ENCODE measurements at places on chromosomes 2 and 18.

GRCh38 chr2:73284296-73285158 lies at the start of gene FBXO41:
Gene FBXO41, minus strand, starts transcription at chr2:73284478. Its CDS starts 14,848 bp downstream, at chr2:73269630.
- peak; percentile 88 for DNase-seq

DNA sequence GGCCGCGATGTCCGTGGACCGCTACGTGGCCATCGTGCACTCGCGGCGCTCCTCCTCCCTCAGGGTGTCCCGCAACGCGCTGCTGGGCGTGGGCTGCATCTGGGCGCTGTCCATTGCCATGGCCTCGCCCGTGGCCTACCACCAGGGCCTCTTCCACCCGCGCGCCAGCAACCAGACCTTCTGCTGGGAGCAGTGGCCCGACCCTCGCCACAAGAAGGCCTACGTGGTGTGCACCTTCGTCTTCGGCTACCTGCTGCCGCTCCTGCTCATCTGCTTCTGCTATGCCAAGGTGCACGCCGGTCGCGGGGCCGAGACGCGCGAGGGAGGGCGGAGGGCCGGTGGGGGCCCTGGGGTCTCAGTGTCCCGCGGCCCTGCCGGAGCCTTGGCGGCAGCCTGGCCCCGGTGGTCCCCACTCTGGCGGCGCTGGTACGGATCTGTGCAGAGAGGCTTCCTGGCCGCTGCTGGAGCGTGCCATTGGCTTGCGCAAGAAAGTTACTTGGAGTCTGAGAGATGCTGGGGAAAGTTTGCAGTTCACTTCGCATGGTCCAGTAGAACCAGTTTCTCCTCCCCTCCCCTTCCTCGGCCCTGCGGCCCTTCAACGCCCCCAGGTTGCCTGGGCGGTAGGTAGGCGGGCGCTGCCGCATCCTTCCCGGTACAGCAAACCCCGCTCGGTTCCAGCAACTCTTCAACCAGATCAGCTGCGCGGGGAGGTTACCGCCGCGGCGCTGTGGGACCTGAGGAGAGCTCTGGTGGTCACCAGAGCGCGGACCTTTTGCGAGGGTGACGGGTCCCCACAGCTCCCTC lies 1.5 kb downstream of the GALR1 start:
- no peak for DNase-seq

DNA sequence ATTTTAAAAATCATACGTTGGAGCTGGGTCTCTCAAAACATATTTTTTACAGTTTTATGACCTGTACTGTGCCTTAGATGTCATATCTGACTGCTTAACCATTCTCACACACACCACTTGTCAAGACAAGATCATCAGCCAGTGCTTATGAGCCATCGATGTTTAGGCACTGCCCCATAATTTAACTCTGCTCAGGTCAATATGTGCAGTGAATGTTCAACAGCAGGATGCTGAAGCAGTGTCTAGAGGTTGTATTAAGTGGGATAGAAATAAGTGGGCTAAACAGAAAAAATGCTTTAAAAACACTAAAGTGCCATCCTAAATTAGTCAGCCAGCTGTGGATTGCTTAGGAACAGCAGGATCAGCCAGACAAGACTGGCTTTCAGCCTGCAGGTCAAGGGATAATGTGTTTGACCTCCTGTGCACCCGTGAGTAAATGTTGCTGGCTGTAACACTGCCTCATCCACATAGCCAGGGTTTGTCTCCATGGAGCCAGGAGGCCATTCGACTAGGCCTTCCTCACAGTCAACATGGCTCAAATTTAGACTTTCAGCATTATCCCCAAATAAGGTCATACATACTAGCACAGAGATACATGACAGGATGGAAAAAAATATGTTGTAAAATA lies 139.0 kb upstream of the NXPH2 start:
- DNase-seq: no peak

DNA sequence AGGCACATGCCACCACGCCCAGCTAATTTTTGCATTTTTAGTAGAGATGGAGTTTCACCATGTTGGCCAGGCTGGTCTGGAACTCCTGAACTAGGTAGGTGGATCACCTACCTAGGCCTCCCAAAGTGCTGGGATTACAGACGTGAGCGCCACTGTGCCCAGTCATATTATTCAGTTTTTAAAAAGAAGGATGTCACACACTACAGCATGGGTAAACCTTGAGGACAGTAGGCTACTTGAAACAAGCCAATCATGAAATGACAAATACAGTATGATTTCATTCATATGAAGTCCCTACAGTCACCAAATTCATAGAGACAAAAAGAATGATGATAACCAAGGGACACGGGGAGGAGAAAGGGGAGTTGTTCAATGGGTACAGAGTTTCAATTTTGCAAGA lies 31.1 kb upstream of the ARHGEF4 start:
- DNase-seq: no peak

DNA sequence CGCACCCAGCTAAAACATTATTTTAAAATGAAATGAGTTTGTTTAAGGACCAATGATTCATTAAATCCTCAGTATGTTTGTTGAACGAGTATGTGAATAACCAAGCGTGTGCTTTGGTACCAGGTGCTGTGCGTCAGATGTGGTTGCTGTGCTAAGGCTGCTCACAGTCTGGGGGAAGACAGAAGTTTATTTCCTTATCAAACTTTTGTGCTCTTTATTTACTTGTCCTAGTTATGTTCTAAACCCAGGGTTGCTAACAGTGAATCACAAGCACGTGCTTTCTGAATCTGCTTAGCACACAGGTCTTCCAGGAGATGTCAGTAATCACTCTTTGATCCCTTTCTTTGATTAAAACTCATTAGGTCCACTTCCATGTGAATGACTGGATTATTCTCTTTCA lies 37.0 kb downstream of the RAPGEF4 start:
- DNase-seq: no peak

- DNase-seq: no peak
Observed at GRCh38 chr2:18788592-18788991, 199.2 kb upstream of the NT5C1B start.

- no peak for DNase-seq
Observed at GRCh38 chr2:170820757-170821530, 4.3 kb downstream of the GAD1 start.

DNA sequence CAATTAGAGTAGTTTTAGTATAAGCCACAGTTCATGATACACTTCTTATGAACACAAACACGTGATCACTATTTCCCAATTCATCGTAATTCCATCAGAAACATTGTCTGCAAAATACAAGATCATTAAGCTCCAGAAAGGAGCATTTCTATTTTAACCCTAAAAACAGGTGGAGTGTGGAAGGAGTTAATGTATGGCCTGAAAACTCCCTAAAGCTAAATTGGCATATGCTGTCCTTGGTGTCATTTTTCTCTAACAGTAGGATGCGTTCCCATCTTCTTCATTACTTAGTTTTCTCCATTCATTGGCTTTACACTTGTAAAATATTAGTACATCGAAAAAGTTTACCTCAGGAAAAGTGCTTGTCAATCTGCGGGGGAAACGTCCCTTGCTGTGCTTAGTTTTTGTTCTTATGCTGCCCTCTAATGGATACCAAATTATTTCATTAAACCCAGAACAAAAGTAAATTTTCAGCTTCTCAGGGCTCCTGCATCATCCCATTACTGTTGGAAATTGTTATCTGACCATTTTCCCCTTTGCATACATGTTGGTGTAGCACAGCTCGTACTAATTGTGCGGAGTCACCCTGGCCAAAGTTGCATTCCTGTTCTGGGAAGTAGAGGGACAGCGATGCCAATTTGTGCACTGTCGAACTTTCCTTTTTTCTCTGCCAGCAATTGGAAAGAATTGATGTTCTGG lies 153.4 kb downstream of the GPD2 start:
- DNase-seq: no peak

DNA sequence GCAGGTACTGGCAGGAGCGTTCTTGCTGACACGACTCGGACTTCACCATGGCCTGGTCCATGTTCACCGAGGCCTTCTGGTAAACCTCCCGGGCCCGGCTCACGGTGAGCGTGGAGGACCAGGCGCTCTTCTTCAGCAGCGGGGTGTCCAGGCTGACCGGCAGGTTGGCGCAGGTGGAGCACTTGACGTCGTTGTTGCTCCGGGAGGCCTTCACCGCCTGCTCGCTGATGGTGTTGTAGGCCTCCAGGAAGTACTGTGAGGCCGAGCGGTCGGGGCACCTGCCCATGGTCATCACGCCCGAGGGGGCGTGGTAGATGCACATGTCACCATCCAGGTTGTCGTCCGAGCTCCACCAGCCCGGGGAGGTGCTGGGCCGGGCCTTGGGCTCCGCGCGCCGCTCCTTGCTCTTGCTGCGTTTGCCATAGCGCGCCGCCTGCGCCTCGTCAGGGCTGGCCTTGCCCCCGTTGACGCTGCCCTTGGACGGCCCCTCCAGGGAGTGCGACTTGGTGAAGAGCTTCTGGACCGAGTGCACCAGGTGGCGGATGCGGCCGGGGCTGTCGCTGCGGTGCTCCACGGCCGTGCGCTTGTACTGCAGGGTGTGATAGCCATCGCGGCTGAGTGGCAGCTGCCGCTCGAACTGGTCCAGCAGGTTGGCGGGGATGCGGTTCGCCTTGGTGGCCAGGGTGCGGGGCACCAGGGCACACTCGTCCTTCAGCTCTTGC lies 429.3 kb downstream of the TGIF1 start:
- no peak for DNase-seq

- DNase-seq: no peak
Observed at GRCh38 chr2:240455272-240455646, 19.8 kb downstream of the GPC1 start.

DNA sequence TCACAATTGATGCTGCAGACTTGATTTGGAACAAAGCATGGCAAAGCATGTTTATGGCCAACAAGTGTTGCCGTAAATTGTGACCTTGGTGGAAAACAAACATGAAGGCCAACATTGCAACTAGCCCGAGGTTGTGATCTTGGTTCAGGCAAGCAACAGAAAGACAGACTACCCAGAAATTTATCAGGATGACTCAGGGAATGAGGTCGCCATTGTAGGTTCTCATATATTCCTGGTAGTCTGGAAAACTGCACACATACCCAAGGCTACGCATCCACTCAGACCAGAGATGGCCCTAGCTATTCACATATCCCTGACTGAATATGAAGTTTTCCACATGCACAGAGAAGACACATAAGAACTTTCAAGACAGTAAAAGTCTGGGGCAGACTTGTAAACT lies 30.1 kb downstream of the CYP1B1 start:
- no peak for DNase-seq

GRCh38 chr18:2392446-2392845 lies 178.9 kb downstream of the METTL4 start:
- no peak for DNase-seq
